Brain (organoid and tissue), 16 donors: ENCODE measurements at places on chromosomes 11 and 22. TPM values are rescaled to one million over a fixed set of nuclear protein-coding genes. Genes with fewer than 3 reads are reported as not detected.

Gene PC
- polyA plus RNA-seq, result 86.0 TPM

Gene MMP3
- polyA plus RNA-seq, result 0.15 TPM

Gene MAJIN
- polyA plus RNA-seq, result not detected

Gene SNX19
- polyA plus RNA-seq, result 62.4 TPM

Gene IL17RA
- polyA plus RNA-seq, result 5.0 TPM

Gene TMEM151A
- polyA plus RNA-seq, result 54.6 TPM

Gene DDX10
- polyA plus RNA-seq, result 15.3 TPM

Gene KRTAP5-2
- not detected for polyA plus RNA-seq

Gene DEUP1
- polyA plus RNA-seq, result 0.71 TPM

Gene SNX32
- polyA plus RNA-seq, result 3.6 TPM

Gene PYGM
- polyA plus RNA-seq, result 13.4 TPM

Gene DERL3
- 3.1 TPM for polyA plus RNA-seq

Gene KCNE3
- polyA plus RNA-seq, result 8.3 TPM

Gene ACCSL
- not detected for polyA plus RNA-seq

Gene CASP4
- 6.0 TPM for polyA plus RNA-seq

Gene GP1BB
- 46.2 TPM for polyA plus RNA-seq

Gene FOLR2
- polyA plus RNA-seq, result 13.7 TPM

Gene SEPTIN5
- polyA plus RNA-seq, result 290 TPM

Gene NAALAD2
- polyA plus RNA-seq, result 0.48 TPM

Gene KRTAP5-10
- polyA plus RNA-seq, result not detected

Gene CABP7
- polyA plus RNA-seq, result 1.6 TPM

Gene PIH1D2
- 2.5 TPM for polyA plus RNA-seq

Gene XKR3
- polyA plus RNA-seq, result not detected

Gene KCNJ1
- not detected for polyA plus RNA-seq

Gene TSPO
- polyA plus RNA-seq, result 84.5 TPM

Gene CASP1
- polyA plus RNA-seq, result 1.8 TPM

Gene OR5A1
- not detected for polyA plus RNA-seq

Gene COMT
- 161 TPM for polyA plus RNA-seq

Gene MLC1
- polyA plus RNA-seq, result 83.5 TPM

Gene PRMT3
- polyA plus RNA-seq, result 5.4 TPM

Gene SYT12
- 5.1 TPM for polyA plus RNA-seq

Gene FZD4
- 2.9 TPM for polyA plus RNA-seq

Gene KREMEN1
- polyA plus RNA-seq, result 50.5 TPM

Gene OR8D1
- polyA plus RNA-seq, result not detected

Gene MYOD1
- polyA plus RNA-seq, result not detected

Gene CARD16
- polyA plus RNA-seq, result 1.7 TPM

Gene ANKK1
- 0.12 TPM for polyA plus RNA-seq

Gene SPTY2D1
- 4.4 TPM for polyA plus RNA-seq

Gene LMNTD2
- 1.1 TPM for polyA plus RNA-seq

Gene POGLUT3
- 8.6 TPM for polyA plus RNA-seq

Gene PLAAT5
- 1.5 TPM for polyA plus RNA-seq

Gene ANO1
- 0.92 TPM for polyA plus RNA-seq

Gene TRIM29
- polyA plus RNA-seq, result 2.5 TPM

Gene PDE2A
- polyA plus RNA-seq, result 26.1 TPM

Gene SEC14L6
- polyA plus RNA-seq, result 1.0 TPM

Gene SAA2
- polyA plus RNA-seq, result not detected

Gene PTGDR2
- polyA plus RNA-seq, result 1.3 TPM

Gene CFAP300
- 0.59 TPM for polyA plus RNA-seq
